Stimulated activated CD8-positive, alpha-beta memory T cell treated with anti-CD3 and anti-CD28 coated beads, Interleukin-2, amount 100 ng/mL, for 1 hour (primary cell): ENCODE measurements at places on chromosomes 1 and 21.

- DNase-seq, result no peak
Measured at GRCh38 chr1:118987468-118988185, 516 bp downstream of the TBX15 start.

- no peak for DNase-seq
Measured at GRCh38 chr1:119958223-119958622, 61.9 kb upstream of the ADAM30 start.

- DNase-seq, result no peak
Measured at GRCh38 chr1:202671399-202671798, 38.9 kb downstream of the SYT2 start.

DNA sequence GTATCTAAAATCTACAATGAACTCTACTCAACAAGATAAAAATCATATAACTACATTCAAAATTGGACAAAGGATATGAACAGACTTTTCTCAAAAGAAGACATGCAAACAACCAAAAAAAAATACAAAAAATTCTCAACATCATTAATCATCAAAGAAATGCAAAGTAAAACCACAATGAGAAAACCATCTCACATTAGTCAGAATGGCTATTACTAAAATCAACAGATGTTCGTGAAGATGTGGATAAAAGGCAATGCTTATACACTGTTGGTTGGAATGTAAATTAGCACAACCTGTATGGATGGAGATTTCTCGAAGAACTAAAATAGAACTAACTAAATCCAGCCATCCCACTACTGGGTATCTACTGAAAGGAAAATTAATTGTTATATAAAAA, 1080.8 kb downstream of the AMY1C start:
- no peak for DNase-seq

- DNase-seq, result no peak
Measured at GRCh38 chr1:50852889-50853288, 107.2 kb downstream of the FAF1 start.

- no peak for DNase-seq
Measured at GRCh38 chr1:159949981-159950381, 4.1 kb downstream of the SLAMF9 start.

DNA sequence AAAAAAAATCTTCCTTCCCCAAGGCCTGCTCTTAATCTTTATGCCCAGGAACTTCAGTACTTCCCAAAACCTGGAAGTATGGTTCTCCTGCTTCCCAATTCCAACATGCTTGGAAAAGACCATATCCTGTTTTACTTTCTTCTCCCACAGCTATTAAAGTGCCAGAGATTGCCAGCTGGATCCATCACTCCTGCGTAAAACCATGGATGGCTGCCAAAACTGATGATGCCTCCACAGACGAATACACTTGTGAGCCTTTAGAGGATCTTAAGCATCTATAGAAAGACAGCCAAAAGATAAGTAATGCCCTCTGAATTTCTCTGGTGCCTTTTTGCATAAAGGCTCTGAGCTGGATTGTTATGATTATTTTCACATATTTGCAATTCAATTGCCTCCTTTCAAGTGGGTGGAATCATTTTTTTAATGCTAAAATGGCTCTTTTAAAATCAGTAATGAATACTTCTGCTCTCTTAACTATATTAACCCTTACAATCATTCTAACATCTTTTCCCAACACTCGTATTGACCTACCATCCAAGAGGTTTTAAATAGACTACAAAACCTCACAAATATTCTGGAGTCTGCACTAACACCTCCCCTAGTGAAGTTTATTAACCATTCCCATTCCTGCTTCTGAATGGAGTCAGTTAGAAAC, 1807.8 kb downstream of the BRINP3 start:
- no peak for DNase-seq

- no peak for DNase-seq
Measured at GRCh38 chr1:73042403-73042802, 760.1 kb upstream of the NEGR1 start.
